ENCODE measurements at places on chromosomes 4 and X.

GRCh38 chr4:71366766-71367165, 27.9 kb downstream of the SLC4A4 start:
- DNase-seq: no peak

DNA sequence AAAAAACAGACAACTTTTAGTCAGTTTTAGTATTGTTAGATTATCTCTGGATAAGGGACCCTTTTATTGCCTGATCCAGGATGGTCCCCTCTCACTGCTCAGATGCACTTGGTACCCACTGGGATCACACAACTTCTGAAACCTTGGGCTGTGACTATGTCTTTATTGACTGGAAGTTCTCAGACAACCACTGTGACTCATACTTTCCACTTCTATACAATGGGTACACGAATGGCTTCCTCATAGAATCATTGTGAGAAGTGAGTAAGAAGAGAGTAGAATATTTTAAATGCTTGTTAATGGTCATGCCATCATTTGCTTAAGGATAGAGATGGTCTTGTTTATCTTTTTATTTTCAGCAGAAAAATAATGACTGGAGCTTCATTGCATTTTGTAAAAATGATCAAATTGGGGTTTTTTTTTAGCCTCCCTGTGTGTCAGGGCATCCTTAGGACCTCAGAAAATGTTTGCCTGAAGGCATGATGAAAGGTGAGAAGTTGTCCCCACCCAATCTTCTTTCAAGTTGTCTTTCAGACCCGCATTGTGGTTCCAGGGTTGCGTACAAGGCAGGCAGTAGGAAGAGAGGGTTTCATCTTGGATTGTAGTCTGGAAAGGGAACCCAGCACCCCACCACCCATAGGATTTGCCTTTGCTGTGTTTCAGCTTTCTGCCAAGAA, 115.1 kb downstream of the CPEB2 start:
- DNase-seq: no peak

DNA sequence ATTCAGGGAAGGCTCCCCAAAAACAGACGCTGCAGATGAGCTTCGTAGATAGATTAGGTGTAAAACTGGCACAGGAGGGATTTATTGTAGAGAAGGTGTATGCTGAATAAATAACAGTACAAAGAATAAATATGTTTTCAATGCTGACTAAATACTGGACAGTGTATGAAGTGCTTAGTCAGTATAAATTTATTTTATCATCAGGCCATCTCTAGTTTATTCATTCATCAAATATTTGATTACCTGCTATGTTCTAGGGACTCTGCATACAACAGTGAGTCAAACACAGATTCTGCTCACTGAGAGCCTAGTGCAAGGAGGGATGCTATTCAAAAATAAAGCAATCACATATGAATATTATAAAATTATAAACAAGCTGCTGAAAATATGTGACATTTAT, 63.6 kb upstream of the TSPAN5 start:
- no peak for DNase-seq

- no peak for DNase-seq
Measured at GRCh38 chr4:151204925-151205524, 71.9 kb upstream of the PRSS48 start.

DNA sequence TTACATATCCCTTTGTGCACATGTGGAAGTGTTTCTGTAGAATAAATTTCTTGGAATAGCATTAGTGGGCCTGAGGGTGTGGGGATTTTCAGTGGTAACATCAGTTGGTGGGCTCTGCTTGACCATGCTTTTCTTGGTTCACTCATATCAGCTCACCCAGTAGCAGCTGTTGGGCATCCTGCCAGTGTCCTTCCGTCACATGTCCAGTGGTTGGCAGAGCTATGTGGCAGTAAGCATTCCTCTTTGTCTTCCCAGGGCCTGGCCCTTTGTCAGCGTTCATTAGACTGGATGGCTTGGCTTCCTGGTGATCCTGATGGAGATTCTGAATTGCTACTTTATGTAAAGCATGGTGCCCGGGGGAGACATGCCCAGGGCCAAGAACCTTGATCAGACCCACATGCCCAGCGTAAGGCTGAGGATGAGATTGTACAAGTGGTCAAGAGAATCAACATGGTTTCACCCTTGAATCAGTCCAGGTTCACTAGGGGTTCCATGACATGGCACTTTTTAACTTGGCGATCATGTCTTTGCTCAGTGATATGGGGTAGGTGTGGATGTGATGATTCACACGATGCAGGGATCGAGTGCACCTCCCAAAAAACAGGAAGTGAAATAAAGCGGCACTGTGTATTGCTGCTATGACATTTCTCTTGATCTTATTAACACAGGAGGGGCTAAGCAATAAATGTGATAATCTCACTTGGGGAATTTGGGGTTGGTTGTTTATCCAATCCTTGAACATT, 72.1 kb upstream of the IGFBP7 start:
- peak; percentile 65 for DNase-seq

DNA sequence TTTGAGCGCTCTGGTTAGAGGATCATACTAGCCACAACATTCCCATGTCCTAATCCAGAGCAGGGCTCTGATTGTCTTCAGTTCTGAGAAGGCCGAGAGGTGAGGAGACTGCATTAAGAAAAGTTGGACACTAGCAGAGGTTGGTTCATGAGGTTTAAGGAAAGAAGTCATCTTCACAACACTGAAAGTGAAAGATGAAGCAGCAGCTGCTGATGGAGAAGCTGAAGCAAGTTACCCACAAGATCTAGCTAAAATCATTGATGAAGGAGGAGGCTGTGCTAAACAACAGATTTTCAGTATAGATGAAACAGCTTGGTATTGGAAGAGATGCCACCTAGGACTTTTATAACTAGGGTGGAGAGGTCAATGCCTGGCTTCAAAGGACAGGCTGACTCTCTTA, 36.8 kb downstream of the RAP1GDS1 start:
- no peak for DNase-seq

- DNase-seq: no peak
Measured at GRCh38 chrX:150649096-150649870, 43.9 kb upstream of the MTMR1 start.

DNA sequence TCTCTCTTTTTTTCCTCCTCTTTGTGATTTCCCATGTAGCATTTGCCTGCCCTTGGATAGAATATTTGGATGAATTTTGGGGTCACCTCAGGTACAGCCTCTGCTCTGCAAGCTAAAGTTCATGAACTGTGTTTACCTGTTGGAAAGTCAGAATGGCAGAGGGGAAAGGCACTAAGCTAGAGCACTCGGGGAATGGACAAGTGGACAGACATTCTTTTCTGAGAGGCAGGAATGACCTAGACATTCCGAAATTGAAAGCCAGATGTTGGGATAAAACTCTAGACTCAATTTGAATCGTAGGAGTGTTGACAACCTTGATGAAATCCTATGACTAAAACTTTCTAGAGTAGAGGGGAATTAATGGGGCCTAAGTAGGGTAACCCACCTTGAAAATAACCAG, 56.1 kb downstream of the LUZP4 start:
- no peak for DNase-seq

GRCh38 chr4:8376361-8377102, 64.0 kb downstream of the ACOX3 start:
- no peak for DNase-seq

DNA sequence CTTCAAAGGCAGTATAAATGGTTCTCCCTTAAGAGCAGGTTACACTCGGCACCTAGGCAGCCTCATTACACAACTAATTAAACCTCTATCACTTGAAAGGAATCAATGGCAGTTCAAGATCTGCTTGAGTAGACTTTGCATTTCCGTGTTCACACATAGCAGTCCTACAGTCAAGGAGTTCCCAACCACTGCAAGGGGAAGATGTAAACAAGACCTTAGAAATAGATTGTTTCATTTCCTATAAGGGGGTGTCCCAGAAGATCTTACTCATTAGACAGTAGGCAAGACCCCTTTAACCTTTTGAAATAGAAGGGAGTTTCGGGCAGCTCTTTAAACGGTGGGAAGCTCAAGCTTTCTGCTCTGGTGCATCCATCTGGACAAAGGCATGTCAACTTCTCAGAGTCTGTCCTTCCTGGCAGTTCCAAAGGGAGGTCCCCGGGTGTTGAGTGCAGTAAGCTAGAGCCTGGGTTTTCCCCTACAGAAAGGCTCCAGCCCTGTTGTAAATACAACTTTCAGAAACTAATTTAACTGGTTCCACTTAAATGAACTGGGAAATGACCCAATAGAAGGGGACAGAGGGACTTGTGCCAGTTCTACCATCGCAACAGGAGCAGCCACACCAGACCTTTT, 150.8 kb downstream of the RBMX2 start:
- DNase-seq: no peak

DNA sequence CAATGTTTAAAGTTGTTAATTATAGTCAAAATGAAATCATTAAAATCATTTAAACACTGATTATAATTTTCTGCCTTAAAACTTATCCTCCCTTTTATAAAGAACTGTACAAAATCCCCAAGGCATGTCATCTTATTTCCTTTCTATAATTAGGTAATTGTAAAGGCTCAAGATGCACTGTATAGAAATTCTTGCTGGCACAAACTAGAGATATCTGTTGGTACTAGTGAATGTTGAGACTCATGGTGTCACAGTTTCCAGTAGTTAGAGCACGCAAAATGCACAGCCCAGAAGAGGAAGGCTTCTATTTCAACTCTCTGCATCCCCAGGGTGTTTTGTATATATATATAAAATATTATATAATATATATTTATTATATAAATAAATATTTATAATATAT, 22.7 kb upstream of the PLA2G12A start:
- peak; percentile 24 for DNase-seq

GRCh38 chr4:39514888-39515401, 12.3 kb downstream of the UGDH start:
- peak; percentile 20 for DNase-seq

- no peak for DNase-seq
Measured at GRCh38 chr4:4666693-4667621, 125.1 kb upstream of the STX18 start.

GRCh38 chrX:136781180-136781797, 557 bp upstream of the ARHGEF6 start:
- peak; percentile 46 for DNase-seq

DNA sequence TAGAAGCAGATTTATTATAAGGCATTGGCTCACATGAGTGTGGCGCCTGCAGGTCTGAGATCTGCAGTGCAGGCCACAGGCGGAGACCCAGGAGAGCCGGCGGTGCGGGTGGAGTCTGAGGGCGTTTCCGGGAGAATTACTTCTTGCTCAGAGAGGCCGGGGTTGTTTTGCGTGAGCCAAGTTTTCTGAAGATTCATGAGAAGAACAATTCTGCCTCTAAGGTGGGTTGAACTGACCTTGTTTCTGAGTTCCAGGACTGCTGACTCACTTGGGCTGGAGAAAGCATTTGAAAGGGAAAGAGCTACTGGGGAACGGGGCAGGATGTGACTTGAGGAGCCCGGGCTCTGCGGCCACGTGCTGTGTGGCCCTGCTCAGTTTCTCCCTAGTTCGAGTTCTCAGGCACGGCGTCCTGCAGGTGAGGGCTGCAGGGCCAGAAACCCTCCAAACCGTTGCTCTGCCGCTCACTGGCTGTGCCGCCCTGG, 36.7 kb upstream of the SORCS2 start:
- DNase-seq: no peak

GRCh38 chr4:6608758-6609414, 31.6 kb upstream of the MRFAP1 start:
- DNase-seq: peak; percentile 42

GRCh38 chr4:75432683-75433082, 81.5 kb downstream of the RCHY1 start:
- DNase-seq: peak; percentile 47

GRCh38 chr4:183987987-183988392, 82.9 kb downstream of the STOX2 start:
- peak; percentile 86 for DNase-seq

DNA sequence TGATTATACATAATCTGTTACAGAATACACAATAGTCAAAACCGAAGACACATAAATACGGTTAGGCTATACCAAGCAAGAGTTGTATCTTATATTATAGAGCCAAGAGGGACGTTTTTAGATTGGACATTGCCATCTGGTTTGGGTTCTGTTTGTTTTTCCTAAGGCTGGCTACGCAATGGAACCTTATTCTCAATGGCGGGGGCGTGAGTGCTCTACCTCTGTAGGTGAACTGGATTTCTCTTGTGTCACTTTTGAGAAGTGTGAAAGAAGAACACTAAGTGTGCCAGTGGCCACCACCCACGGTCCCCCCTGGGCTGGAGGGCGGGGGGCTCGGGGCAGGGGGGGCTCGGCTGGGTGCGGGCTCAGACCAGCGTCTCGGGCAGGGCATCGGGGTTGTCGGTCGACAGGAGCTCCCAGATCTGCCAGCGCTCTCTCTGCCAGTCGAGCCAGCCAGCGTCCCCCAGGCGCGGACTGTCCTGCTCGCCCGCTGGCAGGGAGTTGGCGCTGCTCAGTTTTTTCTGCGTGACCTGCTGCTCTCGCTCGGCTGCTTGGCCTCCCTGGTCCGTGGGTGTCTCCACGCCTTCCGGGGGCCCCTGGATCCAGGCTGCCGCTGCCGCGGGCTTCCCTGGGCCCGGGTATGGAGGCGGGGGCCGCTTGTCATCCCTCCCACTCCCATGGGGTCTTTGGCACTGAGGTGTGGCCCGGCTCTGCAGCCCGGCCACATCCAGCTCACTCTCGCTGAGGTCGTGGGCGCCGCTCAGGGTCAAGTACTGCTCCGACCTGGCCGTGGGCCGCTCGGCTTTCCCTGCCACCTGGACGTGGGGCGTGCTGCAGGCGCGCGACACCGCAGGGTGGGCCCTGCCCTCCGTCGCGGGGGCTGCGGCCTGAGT, 27.6 kb downstream of the HCCS start:
- DNase-seq: no peak

DNA sequence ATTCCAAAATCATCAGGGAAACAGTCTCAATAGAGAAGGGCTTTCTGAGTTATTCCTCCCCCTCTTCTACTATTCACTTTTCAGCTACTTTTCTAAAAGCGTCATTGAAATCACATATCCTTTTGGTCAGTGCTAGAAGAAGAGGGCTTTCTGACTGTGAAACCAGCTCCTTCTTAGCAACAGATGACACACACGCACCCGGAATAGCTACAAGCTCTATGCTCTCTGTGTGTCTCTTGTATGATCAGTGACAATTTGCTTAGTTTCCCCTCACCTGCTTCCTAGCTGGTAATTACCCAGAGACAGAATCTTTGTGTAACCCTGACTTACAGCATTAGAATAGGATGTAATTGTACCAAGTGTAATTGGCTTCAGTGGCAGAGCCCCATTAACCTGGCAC, 268.1 kb upstream of the SLITRK2 start:
- no peak for DNase-seq

GRCh38 chr4:143230683-143231082, 46.0 kb downstream of the USP38 start:
- DNase-seq: peak; percentile 4

All from NB4 (cell line).